Cerebellar nuclear complex (tissue), 1 donor: ENCODE measurements at places on chromosomes 2 and 18.

DNA sequence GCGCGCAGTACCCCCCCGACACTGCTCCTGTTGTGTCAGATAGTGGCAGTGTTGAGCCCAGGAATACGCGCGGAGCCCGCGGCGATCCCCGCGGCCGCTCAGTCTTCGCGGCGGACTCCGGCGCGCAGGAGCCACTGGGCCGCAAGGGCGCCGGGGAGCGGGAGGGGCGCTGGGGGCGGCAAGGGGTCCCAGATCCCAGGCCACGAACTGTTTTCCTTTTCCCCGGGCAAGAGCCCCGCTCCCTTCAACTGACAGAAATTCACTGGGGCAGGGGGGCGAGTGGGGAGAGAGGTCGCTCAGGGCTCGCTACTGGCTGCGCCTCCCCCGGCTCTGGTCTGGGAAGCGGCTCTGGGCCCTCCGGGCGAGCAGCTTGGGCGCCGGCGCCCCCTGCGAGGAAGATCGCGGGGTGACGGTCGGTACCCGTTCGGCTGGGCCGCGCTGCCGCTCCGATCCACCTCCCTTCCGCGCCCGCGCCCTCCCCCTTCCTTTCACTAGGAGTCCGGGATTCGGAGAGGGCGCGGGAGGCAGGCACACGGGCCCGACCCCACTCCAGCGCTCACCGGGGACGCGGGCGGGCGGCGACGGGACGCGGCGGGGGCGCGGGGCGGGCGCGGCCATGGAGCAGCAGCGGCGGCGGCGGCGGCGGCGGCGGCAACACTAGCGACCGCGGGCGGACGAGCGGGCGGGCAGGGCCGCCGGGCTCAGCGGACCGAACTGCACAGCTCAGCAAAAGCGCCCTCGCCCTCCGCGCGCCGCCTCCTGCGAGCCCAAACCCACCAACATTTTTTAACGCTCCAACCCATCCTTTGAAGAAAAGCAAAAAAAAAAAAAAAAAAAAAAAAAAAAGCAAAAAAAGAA is 1.4 kb upstream of the SETBP1 start:
- DNase-seq, result peak; percentile 72

DNA sequence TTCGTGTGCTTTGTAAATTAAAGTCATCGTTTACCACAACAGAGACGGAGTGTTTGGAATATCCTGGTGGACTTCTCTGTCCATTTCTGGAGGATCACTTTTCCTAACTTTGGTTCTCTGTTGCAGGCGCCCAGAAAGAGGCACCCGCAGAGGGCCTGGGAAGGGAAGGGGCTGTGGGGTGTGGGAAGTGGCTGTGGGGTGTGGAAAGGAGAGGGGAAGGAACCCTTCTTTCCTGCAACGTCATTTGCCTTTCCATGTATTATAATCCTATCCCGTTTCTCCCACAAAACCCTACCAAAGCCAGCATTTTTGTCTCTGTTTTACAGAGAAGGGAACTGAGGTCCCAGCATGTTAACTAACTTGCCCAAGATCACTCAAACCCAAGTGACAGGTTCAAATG is 210.0 kb downstream of the KLHL29 start:
- DNase-seq, result no peak

GRCh38 chr2:232073699-232074098 is 112.2 kb downstream of the DIS3L2 start:
- DNase-seq, result no peak

- DNase-seq, result no peak
Measured at GRCh38 chr2:189305291-189305943, 125.9 kb upstream of the COL5A2 start.

GRCh38 chr2:236588932-236589592 is 19.4 kb downstream of the ACKR3 start:
- no peak for DNase-seq

- no peak for DNase-seq
Measured at GRCh38 chr2:181780657-181781056, 100.3 kb upstream of the NEUROD1 start.

DNA sequence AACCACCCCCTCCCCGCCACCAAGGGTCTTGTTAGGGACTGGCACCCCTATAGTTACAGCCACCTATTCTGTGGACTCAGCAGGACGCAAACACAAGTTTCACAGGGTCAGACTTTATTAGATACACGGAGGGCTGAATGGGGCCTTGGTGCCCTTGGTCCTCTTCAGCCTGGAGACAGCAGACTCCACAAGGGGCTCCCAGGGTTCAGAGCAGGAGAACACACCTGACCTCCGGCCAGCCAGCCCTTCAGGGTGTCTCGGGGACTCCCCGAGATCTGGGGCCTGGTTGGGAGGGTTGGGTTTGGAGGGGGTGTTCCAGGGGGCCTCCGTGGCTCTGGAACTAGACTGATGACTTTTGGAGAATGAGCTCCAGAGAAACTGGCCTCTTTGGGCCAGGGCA is 2.3 kb upstream of the PREB start:
- no peak for DNase-seq

DNA sequence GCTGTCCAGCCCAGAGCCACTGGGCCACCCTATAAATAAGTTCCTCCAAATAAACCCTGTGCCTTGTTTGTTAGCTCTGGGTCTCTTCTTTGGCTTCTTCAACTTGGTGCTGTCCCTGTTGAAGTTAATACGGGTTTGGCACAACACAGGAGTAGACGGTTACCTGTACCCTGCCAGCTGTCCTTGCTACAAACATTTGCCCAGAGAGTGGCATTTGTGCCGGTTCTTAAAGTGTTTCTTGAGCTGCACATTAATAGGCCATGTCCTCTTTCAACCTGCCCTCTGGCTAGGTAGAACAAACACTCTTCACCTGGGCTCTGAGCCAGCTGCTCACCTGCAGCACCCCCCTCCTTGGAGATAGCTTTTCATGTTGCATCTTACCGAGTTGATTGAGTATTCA is 139.2 kb downstream of the NEDD4L start:
- no peak for DNase-seq

- DNase-seq, result no peak
Measured at GRCh38 chr2:47484396-47484795, 81.4 kb downstream of the MSH2 start.

- no peak for DNase-seq
Measured at GRCh38 chr2:199457147-199458008, at the start of gene SATB2. Gene SATB2 (minus strand): TSS chr2:199457939. CDS start chr2:199456037, 1,902 bp downstream.

GRCh38 chr2:191325651-191326365 is 80.6 kb downstream of the MYO1B start:
- DNase-seq, result no peak

DNA sequence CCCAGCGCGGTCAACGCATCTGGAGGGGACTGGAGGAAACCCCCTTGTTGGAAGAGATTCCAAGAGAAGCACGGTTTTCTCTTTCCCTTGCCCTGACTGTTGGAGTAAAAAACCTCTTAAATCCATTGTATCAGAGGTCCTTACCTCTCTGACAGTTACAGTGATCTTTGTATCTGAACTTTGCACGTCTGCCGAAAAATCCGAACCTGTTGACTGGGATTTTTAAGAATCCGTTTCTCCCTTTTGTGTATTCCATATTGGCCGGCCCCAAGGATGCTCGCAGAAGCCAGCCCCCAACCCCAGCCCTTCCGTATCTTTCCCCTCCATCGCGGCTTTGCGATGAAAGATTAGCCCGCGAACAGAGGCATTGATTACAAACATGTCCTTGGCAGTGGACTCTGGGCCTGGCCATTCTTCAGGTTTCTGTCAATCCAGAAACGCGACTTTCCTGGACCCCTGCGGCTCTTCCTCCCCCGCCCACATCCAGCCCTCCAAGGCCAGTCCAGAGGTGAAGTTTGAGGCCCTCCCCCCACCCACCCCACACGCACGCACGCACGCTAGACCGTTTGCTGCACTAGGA is 4.6 kb upstream of the DLX1 start:
- no peak for DNase-seq

GRCh38 chr2:115763601-115764000 is 1321.2 kb downstream of the DPP10 start:
- no peak for DNase-seq

DNA sequence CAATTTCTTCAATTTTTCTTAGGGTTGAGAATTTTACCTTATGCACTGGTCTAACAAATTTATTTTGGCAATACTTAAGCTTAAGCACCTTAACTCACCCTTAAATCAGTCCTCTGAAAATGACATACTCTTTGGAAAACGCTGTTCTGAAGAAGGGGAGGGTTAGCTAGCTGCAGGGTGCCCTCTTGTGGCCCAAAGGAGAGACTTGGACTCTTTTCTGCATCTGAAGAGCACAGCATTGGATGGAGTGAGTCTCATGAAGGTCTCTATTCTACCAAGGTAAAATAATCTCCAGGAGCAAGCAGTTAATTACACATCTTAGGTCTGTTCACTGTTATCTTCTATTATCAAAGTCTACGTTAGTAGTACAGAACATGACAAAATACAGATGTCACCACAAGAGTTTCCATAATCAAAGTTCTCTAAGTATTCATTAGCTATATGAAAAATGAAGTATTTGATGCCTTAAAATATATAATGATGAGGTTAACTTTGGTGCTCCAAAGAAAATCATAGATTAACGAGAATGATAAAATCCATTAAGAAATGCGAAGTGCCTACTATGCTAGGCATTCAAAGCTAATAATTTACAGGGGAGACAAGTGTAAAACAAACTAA is 24.4 kb downstream of the PUM2 start:
- DNase-seq, result no peak

GRCh38 chr2:228987441-228988155 is 283.5 kb downstream of the PID1 start:
- DNase-seq, result no peak

GRCh38 chr2:5495586-5495985 is 196.6 kb upstream of the SOX11 start:
- DNase-seq, result no peak

DNA sequence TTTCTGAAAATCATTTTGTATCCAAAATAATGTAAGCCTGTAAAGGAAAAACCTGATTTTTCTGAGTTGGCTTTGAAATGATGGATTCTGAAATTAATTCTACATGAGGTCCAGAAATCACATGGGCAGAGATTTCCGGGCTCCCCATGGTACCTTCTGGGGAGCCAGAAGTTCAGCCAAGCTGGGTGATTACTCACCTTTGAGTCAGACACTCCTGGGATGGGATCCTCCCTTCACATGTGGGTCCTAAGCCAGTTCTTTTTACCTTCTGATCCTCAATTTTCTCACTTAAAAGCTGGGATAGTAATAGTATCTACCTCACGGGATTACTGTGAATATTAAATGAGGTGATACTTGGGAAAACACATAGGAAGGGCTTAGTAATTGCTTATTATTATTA is 179.8 kb upstream of the EPAS1 start:
- DNase-seq, result no peak

DNA sequence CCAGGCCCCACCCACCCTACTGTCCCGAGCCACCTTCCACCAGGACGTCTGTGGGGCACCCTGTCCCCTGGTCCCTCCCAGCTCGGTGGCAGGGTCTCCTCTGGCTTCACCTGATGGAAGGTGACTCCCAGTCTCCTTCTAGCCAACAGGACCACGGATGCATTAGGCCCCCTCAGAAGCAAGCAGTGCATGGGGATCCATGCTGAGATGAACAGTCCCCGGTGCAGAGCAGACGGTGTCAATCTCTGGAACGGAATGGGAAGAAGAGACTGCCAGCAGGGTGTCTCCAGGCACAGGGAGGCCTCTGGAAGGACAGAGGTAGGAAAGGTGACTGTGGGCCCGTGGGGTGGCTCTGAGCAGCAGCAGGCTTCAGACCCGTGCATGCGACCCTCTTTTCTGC is 65.2 kb upstream of the FZD7 start:
- no peak for DNase-seq

- DNase-seq, result no peak
Measured at GRCh38 chr2:221360742-221361141, 211.4 kb downstream of the EPHA4 start.

DNA sequence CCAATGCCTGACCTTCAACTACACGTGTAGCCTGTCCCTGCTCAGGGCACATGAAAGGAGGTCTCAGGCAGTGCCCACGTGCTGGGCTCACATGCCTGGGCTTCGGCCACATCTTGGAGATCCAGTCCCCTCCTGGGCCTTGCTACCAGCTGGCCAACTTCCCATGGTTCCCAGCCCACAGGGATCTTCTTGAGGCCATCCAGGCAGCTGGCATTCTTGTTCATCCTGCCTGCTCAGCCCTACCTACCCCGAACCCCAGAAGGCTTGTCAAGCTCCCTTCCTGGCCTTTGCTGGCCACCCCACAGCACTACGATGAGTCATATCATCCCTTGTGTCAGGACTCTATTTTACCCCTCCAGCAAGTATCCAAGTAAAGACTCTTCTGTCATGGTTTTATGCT is 97.1 kb downstream of the ZBTB7C start:
- DNase-seq, result no peak

DNA sequence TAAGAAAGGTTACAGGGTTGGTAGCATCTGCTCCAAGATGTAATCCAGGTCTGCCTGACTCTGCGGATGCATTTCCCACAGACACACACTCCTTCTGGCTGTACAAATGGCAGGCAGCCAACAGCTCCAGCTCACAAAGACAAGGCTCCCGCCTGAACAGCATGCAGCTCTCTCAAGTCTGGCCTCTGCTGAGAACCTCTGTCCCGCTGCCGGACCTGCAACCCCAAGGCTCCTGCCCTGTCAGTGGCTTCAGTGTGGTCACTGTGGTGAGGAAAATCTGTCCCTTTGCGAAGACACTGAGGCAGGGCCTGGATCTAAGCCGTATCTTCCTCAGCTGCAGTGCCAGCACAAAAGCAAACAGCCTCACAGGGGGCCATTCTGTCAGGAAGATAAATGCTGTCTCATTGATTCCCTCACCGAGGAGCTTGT is 469.3 kb upstream of the MEX3C start:
- no peak for DNase-seq

GRCh38 chr2:57536535-57537231 is 509.9 kb upstream of the VRK2 start:
- DNase-seq, result no peak

- no peak for DNase-seq
Measured at GRCh38 chr2:196592331-196592910, 47.1 kb upstream of the CCDC150 start.

- no peak for DNase-seq
Measured at GRCh38 chr2:107808959-107809358, 17.7 kb upstream of the RGPD4 start.
